ENCODE measurements at places on chromosomes 12 and 14. TPM values are rescaled to one million over a fixed set of nuclear protein-coding genes. Genes with fewer than 3 reads are reported as not detected.

- no peak for DNase-seq
These were observed 30.4 kb upstream of the PLEK2 start for GRCh38 chr14:67442139-67442906.

GRCh38 chr12:124477107-124477915 is 90.1 kb downstream of the NCOR2 start:
- DNase-seq = peak; percentile 24

- no peak for DNase-seq
These were observed 43.4 kb upstream of the PWP1 start for GRCh38 chr12:107642240-107642639.

PTPRR gene
- 0.12 TPM for total RNA-seq

OTUB2 gene
- total RNA-seq = 0.75 TPM

RTL1 gene
- not detected for total RNA-seq

OR6C2 gene
- total RNA-seq = not detected

GRCh38 chr12:8446642-8447547 is 8.9 kb upstream of the CLEC6A start:
- no peak for DNase-seq

GRCh38 chr14:29806124-29806517 is 121.5 kb downstream of the PRKD1 start:
- DNase-seq = no peak

GRCh38 chr12:51393676-51394545 is 2.7 kb upstream of the GALNT6 start:
- DNase-seq = peak; percentile 33

GRCh38 chr12:54680374-54680773 is 32.2 kb upstream of the DCD start:
- no peak for DNase-seq

DNA sequence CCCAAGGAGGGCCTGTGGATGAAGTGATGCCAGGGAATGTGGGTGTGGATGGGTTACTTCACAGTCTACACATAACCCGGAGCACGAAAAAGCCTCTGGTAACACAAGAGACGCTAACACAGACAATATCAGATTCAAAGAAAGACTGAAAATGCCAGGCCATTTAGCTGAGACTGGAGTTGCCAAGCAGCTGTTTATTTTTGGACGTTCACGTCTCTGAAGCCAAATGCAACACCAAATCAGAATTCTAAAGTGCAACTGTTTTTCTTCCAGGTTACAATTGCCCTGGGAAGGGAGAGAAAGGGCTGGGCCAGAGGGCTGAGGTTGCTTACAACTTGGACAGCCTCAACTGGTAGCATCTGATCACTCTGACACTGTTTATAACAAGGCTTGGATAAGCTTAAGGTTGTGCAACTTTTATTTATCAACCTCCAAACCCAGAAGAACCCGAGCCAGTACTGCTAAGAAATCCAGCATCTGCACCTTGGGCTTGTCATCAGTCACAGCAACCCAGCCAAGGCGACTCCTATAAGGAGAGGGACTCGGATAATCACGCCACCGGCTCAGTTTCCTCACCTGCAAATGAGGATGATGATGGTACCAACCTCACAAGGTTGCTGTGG is 24.8 kb downstream of the NUAK1 start:
- DNase-seq = peak; percentile 62

SLC6A12 gene
- 29.3 TPM for total RNA-seq

DNA sequence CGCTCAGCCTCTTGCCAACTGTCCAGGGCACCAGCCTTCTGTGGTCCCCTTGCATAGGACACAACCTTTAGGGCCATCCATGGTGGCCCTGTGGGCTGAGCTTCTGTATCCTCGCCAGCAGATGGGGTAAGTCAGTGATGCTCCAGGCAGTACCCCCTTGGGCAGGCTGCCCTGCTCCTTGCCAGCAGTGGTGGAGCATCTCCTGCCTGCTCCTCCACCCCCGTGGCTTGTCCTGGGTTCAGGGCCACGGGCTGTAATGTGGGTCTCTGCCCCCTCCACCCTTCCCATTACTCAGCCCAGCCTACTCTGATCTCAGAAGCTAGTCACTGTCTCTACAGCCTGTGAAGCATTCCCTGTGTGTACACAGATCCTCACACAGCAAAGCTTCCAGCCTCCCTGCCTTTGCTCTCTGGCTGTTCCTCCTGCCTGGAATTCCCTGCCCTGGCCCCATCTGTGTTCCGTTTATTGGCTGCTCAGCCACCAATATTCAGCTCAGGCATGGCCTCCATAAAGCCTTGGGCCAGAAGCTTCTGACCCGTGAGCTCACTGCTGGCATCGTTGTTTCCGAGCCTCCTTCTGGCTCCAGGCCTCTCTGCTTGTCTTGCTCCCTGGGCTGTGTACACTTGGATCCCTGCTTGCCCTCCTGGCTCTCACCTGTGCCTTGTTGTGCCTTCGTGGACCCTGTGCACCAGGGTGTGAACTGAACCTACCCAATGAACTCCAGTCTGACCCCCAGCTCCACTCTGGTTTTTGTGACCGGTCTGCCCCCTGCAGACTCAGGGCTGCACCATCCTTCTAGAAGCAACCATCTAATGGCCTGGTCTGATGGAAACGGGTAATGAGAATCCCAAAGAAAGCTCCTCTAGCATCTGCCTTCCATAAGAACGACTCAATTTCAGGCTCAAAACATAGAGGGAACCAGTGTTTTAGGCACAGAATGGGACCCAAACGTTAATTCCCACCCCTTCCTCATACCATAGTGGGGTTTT is 177.0 kb upstream of the PRMT8 start:
- peak; percentile 40 for DNase-seq

GRCh38 chr12:30816742-30817465 is 62.2 kb upstream of the CAPRIN2 start:
- no peak for DNase-seq

GRCh38 chr14:80426683-80427082 is 215.4 kb upstream of the DIO2 start:
- no peak for DNase-seq

DNA sequence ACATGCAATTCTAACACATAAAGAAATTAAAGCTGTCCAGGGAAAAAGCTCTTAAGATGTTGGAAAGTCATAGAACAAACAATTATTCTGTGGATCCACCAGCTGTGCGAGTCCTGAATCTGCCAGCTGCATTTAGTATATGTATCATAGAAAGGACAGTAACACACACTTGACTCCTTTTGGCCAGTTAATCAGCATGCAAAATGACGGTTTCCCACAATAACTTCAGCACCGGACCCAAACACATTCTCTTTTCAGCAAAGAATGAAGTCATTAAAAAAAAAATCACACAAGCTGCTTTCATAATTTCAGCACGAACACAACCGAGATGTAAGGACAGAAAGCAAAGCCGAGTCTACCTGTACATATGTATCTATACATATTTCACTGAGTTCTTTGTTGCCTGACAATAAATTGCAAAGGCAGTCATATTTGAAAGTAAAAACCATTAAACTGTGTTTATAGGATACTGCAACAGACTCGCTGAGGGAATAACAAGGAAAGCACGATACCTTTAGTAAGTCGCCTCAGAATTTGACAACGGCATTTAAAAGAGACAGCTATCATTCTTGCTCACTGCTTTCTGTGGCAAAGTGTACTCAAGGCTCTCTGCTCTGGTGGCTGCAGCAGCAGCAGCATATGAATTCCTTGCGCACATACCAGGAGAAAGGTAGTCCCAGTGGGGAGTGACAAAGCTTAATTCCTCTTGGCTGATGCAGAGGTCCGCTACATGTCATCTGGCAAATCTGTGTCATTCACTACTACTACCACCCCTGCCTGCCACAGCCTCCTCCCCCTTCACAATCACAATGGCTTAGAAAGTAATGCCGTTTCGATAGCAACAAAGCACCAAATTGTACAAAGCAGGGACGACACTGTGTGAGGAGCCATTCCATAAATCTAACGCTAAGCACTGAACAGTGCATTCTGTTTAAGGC is at the start of gene GRIP1:
Gene GRIP1, minus strand, starts transcription at position 739 of the 938 bp plus-strand sequence. Its CDS starts 172 bp downstream, at position 567.
- no peak for DNase-seq

MMAB gene
- 51.5 TPM for total RNA-seq

- no peak for DNase-seq
These were observed 362.6 kb downstream of the DAD1 start for GRCh38 chr14:22226381-22226780.

- no peak for DNase-seq
These were observed 21.2 kb downstream of the GPHB5 start for GRCh38 chr14:63297372-63298063.

PLEKHG7 gene
- 0.49 TPM for total RNA-seq

DNA sequence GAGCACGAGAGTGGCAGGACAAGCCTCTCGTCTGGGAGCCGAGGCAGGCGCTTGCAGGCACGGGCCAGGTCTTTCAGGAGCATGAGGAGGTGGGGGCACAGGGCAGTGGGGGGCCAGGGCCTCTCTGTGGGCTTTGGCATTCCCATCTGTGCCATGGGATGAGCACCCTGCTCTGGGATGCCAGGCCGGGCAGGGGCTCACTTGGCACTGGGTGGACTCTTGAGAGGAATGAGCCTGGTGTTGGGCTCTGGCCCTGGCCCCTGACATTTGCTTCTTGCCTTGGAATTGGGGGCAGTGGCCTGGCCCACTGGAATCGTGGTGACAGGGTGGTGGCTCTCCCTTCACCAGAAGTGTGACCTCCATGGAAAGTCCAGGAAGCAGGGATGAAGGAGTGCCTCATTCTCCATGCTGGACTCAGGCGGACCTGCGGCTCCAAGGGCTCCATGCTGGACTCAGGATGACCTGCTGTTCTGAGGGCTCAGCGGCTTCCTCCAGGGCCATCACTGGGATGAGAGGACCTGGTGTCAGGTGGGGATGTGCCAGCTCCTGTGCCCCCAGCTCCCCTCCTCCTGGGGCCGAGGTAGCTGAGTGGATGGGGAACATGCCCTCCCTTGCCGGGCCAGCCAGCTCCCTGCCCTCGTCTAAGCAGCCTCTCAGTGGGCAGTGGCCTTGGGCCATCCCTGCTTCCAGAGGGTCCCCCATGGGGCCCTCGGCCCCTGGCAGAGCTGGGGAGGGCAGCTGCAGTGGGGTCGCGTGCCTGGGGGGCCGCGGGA is 220.3 kb downstream of the KIF26A start:
- peak; percentile 35 for DNase-seq
